ENCODE measurements at places on chromosomes 5 and 9. TPM values are rescaled to one million over a fixed set of nuclear protein-coding genes. Genes with fewer than 3 reads are reported as not detected.

GRCh38 chr5:67659288-67659687, 462.7 kb upstream of the CD180 start:
- no peak for DNase-seq

- peak; percentile 17 for DNase-seq
Measured at GRCh38 chr5:168807287-168807686, 228.1 kb upstream of the PANK3 start.

GRCh38 chr9:93436655-93437407, 14.7 kb upstream of the FAM120A start:
- no peak for DNase-seq

DNA sequence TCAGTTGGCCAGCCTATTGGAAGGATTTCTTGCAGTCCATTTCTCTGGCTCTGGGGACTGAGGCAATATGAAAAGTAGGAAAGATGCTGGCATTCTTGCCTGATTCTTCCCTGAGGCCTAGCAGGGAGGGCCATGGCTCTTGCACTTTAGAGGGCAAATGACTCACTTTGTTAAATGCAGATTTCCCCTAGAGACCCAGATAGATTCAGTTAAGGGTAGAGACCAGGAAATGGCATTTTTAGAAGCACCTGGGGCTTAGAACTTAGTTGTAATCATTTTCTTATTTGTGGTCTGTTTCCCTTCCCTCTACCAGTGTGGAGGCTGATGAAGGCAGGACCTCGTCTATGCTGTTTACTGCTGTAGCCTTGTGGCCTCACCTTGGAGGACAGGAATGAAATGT, 112.8 kb upstream of the NR3C1 start:
- DNase-seq, result no peak

DNA sequence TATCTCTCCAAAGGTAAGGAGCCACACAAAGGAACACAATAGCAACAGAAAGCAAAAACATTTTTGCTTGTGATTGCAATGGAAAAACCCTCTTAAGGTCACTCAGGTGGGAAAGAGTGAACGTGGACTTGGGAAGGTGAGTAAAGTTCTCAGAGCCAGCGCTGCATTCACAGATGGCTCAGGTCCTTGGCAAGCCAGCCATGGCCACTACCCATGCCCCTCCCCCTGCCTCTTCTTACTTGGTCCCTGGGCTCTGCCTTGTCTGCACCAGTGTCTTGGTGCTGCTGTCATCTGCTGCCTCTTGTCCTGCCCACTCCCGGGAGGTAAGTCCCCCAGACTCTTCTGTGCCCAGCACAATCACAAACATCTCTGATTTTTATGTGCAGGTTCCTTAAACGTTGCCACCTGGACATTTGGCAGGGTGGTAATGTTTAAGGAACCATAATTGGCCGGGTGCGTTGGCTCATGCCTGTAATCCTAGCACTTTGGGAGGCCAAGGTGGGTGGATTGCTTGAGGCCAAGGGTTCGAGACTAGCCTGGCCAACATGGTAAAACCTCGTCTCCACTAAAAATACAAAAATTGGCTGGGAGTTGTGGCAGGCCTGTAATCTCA, 74.6 kb downstream of the FEM1C start:
- DNase-seq, result no peak

GRCh38 chr9:107138261-107138992, 144.7 kb upstream of the RAD23B start:
- DNase-seq, result peak; percentile 50

DNA sequence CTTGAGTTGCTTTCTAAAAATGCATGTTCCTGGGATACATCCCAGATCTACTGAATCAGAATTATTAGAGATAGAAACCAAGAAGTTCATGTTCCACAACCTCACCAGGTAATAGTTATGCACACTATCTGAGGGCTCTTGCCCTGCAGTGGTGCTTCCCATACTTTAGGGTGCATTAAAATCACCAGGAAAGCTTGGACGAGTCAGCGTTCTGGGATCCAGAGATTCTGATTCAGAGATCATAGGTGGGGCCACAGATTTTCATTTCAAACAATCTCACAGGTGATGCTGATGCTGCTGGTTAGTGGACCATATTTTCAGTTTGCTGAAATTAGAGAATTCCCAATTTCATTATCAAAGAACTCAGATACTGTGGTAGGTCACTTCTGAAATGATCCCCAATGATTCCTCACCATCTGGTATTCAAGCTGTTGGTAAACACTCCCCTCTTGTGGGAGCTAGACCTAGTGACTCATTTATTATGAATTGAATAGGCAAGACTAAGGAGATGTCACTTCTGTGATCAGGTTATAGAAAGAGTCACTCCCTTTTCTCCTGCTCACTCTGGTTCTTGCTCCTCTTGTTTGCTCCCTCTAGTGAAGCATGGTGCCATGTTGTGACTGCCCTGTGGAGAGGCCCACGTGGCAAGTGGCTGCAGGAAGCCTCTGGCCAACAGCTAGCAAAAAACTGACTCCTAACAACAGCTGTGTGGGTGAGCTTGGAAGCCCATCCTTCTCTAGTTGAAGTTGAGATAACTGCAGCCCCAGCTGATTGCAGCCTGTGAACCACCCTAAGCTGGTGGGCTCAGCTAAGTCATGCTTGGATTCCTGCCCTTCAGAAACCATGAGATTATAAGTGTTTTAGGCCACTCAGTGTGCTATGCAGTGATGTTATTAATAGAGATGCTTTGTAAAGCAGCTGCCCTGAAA, 59.8 kb downstream of the SH3TC2 start:
- DNase-seq, result peak; percentile 45

GRCh38 chr9:136345281-136346156, 18.0 kb downstream of the DNLZ start:
- DNase-seq, result peak; percentile 62

GRCh38 chr9:74379718-74380117, 117.4 kb upstream of the RORB start:
- DNase-seq, result peak; percentile 2

INSYN2B gene
- 7.8 TPM for total RNA-seq

DNA sequence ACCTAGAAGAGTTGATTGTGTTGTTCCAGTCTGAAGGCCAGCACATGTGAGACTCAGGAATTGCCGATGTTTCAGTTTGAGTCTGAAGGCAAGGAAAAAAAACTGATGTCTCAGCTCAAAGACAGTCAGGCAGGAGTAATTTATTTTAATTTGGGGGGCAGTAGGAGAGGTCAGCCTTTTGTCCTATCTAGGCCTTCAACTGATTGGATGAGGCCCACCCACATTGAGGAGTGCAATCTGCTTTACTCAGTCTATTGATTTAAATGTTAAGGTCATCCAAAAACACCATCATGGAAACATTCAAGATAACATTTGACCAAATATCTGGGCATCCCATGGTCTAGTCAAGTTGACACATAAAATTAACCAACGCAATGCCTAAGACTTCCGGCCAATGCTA, 288.9 kb downstream of the CDK5RAP2 start:
- no peak for DNase-seq

DNA sequence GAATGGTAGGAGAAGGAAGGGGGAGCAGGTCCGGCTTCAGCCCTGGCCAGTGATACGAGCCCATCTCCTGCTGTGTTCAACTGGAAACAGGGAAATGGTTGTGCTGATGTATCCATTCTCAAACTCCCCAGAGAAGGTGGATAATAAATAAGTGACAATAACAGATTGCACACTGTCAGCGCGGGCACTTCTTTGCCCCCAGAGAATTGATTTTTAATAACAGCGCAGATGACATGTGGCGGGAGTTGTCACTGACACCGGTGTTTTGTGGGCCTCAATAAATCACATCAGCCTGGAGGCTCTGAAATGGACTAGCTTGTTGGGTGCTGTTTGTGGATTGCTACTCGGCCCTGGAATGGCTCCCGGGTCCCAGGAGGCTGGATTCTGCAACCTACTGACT, 141.4 kb upstream of the PANK3 start:
- DNase-seq, result no peak

- peak; percentile 51 for DNase-seq
Measured at GRCh38 chr9:120438111-120438510, 141.9 kb downstream of the CDK5RAP2 start.

OR1N1 gene
- not detected for total RNA-seq

DNA sequence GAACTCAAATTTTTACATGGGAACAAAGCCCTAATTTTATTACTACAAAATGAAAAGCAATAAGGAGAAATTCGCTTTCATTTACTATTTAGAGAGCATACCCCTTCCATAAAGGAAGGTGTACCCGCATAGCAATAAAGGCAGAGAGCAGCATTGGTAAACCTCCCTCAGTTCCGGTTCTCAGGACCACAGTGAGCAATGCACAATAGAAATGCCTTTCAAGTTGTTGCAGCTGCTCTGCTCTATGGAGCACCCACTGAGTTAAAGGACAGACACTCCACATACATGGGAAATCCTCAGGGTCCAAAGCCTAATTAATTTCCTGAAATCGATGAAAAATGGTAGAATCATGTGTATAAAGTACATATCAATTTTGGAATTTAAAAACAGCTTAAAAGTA, 89.9 kb upstream of the MPDZ start:
- no peak for DNase-seq

NRG2 gene
- total RNA-seq, result not detected

PCDHGA11 gene
- 17.8 TPM for total RNA-seq

ANKRD20A1 gene
- total RNA-seq, result 0.27 TPM

- DNase-seq, result no peak
Measured at GRCh38 chr9:121823451-121824169, 172.2 kb downstream of the DAB2IP start.

DNA sequence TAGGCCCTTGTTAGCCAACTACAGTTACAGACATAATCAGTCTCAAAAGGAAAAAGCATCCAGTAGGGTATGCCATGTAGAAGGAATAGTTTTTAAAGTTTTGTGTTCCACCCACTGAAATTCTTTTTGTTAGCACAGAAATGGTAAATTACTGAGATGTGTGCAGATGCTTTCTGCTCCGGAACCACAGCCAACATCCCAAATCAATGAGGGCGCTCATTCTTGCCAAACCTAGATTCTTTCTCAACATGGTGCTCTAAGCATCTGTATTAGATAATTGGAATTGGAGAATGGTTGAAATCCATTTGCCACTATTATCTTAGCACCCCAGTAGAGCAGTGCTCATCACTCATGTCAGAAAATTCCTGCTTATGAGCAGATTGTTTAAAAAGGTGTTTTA, 127.8 kb downstream of the SEC61B start:
- no peak for DNase-seq

DNA sequence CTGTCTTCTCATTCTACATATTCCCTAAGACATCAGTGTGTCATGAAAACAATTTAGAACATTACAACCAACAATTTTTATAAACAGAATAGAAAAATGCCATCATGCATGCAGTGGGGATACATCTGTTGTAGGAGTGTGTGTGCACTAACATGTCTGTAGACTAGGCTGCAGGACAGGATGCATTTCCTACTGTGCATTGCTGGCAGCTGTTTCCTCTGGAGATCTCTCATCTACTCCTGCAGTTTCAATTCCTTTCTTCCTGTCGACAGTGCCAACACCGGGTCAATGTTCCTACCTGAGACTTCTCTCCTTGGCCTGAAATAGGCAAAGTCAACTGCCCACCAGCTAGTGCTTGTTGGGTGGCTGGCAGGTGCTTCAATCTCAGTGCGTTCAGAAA, 69.8 kb downstream of the ANKH start:
- DNase-seq, result no peak

DNA sequence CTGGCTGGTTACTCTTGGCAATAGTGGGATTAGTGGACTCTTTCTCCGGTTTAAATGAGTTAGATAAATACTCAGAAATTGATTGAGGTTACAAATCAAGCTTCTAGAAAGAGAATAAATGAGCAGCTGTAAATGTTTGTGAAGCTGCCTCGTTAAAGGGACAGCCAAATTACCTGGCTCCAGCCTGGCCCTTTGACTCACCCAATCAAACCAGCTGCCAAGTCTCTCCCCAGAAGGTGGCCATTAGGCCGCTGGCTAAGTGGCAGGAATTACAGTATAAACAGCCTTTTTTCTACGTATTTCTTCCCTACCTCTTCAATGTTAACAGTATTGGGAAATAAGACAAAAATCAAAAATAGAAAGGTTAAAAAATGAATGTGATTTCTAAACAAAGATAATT, 46.0 kb upstream of the SRFBP1 start:
- no peak for DNase-seq

HARS2 gene
- total RNA-seq, result 39.0 TPM

DMRT3 gene
- total RNA-seq, result not detected

GRCh38 chr5:42839196-42839595, 27.5 kb upstream of the SELENOP start:
- no peak for DNase-seq

- no peak for DNase-seq
Measured at GRCh38 chr5:161697001-161697400, 11.5 kb downstream of the GABRA6 start.

IRX2 gene
- 0.90 TPM for total RNA-seq

DNA sequence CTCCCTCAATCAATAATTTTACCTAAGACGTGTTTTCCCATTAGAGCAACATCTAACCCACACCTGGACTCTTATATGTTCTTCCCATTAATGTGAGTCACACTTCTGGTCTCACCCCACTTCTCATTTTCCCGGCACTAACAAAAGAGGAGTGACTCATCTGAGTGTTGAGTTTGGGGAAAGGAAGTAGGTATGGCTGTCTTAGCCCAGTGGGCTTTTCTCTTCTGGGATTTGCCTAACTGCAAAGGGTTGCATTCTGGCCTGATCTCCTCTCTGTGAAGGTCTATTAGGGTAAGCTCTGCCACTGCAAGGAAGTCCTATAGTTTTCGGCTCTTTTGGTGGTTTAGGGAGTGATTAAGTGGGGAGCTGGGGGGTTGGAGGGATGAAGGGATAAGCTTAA, 195.6 kb downstream of the KIAA0825 start:
- peak; percentile 27 for DNase-seq

- peak; percentile 35 for DNase-seq
Measured at GRCh38 chr5:53508125-53508524, 27.7 kb downstream of the FST start.

DNA sequence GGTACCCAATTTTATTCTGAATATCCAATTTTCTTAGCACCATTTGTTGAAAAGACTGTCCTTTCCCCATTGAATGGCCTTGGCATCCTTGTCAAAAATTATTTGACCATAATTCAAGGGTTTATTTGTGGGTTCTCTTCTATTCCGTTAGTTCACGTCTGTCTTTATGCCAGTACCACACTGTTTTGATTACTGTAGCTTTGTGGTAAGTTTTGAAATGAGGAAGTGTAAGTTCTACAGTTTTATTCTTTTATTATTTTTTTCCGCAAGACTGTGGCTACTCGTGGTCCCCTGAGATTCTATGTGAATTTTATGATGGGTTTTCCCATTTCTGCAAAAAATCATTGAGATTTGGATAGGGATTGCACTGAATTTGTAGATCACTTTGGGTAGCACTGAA, 402.6 kb downstream of the PLK2 start:
- no peak for DNase-seq

- DNase-seq, result no peak
Measured at GRCh38 chr5:72364171-72364570, 44.0 kb downstream of the PTCD2 start.

- DNase-seq, result peak; percentile 89
Measured at GRCh38 chr5:142981886-142982820, 212.0 kb downstream of the ARHGAP26 start.

RLN2 gene
- not detected for total RNA-seq

TLX3 gene
- total RNA-seq, result not detected

DNA sequence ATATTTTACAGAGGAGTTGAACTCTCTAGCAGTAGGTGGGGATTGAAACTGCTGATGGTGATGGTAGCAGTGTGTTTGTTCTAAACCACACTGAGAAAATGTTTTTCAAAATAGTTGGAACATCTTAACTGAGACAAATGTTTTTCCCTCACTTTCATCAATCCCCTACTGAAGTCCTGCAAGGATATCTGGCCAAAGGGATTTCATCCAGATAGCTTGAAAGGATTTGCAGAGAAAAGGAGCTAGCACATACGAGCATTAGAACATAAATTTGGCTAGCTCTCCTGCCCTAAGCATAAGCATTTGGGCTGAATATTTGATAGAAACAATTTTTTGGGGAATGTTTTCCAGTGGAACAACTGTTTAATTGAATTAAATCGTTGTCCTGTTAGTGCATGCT, 153.9 kb downstream of the CDH9 start:
- DNase-seq, result no peak

All from fibroblast of the aortic adventitia (primary cell).